ENCODE measurements at places on chromosomes 5 and 9.

- no peak for DNase-seq
These were observed 24.2 kb upstream of the TNFAIP8 start for GRCh38 chr5:119331566-119332095.

- DNase-seq, result peak; percentile 86
These were observed 6.3 kb upstream of the MXD3 start for GRCh38 chr5:177317959-177318377.

GRCh38 chr5:87393331-87393730 is 19.4 kb downstream of the CCNH start:
- no peak for DNase-seq

DNA sequence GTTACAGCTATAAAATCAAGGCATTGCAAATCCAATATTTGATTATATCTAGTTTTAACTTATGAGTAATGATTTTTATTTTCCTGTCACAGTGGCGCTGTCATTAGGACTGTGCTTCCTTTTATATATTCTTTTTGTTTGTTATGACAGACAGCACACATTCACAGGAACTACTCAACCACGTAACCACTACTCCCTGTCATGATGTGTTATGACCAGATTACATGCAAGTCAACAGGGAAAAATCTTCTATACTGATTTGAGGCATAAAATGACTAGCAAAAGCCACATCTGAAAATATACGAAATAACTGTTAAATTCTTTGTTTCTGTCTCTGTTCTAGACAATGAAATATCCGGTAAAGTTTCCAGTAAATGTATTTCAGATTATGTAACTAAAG is 25.4 kb downstream of the SREK1 start:
- DNase-seq, result no peak

DNA sequence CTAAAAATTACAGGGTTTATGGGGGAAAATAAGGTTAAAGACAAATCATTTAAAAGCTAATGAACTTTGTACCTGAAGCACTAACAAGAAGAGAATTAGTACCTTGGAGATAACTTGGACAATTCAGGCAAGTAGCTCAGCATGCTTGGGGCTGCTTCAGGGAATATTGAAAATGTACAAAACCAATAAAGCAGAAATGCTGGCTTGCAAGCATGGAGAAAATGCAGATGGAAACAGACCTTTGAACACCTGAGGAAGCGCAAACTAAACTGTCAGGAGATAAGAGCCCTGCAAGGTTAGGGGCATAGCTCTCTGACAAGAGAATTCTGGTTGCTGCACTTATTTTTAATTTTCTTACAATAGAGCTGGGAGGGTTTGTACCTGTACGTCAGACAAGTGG is 42.6 kb upstream of the C5orf47 start:
- no peak for DNase-seq

- no peak for DNase-seq
These were observed 81.4 kb upstream of the WWC1 start for GRCh38 chr5:168209997-168210396.

GRCh38 chr5:114201332-114201731 is 160.5 kb upstream of the KCNN2 start:
- no peak for DNase-seq

DNA sequence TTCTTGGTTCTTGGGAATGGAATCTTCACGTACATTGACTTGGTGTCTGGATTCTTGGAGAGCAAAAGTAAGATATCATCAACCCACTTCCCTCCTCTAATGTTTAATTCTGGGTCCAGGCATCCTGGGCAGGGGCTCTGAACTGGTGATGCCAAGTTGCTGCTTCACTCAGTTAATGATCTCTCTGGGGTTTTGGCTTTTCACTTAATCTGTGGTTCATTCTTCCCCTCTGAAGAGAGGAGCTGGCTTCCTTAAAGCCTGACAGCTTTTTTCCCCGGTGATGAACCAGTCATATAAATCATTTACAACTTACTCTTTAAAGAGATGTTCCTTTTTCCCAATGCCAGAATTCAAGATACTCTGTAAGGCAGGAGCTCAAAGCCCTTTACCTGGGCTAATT is 65.9 kb downstream of the ARHGAP26 start:
- DNase-seq, result no peak

- DNase-seq, result no peak
These were observed 116.1 kb downstream of the MSX2 start for GRCh38 chr5:174840435-174840834.

DNA sequence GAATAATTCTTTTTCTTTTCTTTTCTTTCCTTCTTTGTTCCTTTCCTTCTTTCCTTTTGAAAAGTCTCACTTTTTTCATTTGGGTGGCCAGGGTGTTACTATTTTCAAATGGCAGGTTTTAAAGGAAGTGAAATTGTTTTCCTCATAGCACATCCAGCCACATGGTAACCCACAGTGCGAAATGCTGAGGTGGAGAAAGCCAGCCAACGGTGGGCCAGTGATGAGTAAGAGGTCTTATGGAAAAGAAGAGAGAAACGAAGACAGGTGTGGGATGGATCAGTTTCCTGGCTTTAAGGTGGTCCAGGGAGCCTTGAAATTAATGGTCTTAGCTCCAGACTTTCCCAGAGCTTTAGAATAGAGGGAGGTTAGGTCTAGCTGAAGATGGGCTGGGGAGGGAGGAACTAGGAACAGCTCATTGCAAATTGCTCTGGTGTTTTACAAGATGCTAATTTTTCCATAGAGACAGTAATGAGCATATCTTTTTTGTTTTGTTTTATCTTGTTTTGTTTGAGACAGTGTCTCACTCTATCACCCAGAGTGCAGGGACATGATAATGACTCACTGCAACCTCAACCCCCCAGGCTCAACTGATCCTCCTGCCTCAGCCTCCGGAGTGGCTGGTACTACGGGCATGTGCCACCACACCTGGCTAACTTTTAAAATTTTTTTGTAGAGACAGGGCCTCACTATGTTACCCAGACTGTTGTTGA is 17.8 kb downstream of the ITK start:
- DNase-seq, result peak; percentile 77

DNA sequence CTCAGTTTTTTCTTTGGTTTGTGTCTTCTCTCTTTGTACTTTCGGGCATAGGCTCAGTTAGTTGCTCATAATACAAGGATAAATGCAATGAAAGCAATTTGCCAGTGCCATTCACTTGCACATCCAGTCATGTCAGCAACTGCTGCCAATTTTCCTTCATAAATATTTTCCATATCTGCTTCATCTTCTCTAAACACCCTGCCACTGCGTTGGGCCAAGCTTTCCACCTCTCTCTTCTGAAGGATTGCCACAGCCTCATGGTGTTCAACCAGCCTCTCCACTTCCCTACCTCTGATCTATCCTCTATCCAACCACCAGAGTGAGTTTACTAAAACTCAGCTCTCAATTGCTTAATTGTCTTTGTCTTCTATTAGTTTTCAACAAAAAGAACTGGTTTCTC is 192.5 kb upstream of the ZNF462 start:
- DNase-seq, result no peak

DNA sequence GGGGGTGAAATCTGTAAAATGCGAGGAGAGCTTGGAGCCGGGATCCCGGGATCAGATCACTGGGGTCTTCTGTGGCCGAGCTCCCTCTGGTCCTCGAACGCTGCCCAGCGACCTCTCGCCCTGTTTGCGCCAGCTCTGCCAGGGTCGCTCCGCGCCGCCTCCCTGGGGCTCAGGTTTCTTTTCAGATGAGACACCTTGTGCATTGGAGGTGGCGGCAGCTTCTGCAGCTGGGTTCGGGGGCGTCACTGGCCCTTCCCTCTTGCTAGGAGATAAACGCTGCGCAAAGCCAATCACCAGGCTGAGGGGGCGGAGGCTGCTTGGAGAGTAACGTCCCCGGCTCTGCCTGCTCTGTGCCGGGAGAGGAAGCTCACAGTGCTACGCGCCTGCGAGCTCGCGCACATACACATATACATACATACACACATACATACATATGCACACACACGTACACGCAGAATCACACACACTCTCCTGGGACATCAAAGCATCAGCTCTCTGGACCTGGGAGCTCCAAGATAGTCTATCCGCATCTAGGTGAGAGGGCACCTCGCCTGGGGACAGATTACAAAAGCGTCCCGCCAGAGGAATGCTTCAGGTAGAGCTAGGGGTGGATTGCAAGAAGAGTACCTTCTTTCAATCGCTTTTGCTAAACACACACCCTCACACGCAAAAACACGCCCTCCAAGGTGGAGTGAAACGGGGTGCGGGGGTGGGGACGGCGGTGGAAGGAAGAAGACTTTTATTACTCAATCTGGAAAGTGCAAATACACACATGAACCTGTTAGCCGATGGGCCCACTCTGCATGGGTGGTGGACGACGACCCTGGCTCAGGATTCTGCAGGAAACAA is at the start of gene ST8SIA4:
TSS of gene ST8SIA4 (minus strand) at position 244 of the 849 bp plus-strand sequence. CDS start 327 bp downstream, outside the sequence.
- peak; percentile 91 for DNase-seq

DNA sequence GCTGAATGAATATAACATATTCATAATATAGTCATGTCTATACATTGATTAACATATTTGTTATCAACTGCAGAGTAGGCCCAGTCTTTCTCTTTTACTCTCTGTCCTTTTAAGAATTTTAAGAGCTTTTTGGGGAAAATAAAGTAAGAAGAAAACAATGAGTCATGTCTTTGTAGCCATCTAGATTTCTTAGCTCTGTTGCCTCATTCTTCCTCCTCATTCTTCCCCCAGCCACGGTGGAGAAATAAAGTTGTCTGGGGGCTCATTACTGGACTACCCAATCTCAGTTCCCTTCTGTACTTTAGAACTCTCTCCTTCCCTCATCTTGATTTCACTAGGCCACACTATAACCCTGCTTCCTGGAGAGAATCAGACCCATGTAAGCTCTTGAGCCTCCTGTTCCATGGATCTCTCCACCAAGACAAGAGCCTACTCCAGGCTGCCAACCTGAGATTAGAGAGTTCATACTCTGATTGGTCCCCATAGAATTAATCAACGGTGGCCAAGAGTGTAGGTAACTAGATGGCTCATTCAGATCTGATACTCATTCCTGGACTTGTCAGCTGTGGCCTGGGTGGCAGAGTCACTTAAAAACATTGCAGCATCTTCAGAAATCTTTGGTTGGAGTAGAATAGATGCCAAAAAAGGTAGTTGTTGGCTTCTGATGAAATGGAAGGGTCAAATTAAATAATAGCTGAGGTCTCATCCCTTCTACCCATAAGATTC is 44.2 kb downstream of the ITGA1 start:
- no peak for DNase-seq

GRCh38 chr9:132697230-132697629 is 27.0 kb downstream of the GTF3C4 start:
- DNase-seq, result no peak

DNA sequence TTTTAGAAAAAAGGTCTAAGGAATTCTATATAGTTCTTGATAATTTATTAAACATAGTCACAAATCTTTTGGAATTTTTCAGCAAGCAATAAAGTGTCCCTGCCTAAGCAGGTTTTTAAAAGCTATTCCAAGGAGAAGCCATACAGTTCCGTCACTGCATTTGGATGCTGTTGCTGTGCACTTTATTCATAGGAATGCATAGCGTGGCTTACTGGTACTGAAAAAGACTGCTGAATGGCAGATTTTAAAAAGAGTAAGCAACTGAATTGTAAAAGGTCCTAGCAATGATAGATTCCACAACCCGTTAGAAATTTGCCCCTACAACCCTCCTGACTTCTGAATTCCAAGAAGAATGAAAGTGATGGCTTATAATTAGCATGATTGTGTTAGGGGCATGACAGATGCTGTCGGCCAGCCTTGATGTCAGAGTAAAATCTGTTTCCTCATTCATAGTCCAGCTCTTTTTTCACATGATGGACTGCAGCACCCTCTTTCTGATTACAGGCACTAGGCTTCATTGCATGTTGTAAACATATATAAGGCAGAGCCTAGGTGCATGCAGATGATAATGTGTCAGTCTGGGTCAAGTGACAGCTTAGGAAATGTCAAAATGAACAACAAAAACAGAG is 227.0 kb downstream of the PDE4D start:
- no peak for DNase-seq

- DNase-seq, result no peak
These were observed 372.7 kb upstream of the IRX1 start for GRCh38 chr5:3222924-3223323.

- DNase-seq, result no peak
These were observed 110.6 kb upstream of the FER start for GRCh38 chr5:108637134-108637533.

DNA sequence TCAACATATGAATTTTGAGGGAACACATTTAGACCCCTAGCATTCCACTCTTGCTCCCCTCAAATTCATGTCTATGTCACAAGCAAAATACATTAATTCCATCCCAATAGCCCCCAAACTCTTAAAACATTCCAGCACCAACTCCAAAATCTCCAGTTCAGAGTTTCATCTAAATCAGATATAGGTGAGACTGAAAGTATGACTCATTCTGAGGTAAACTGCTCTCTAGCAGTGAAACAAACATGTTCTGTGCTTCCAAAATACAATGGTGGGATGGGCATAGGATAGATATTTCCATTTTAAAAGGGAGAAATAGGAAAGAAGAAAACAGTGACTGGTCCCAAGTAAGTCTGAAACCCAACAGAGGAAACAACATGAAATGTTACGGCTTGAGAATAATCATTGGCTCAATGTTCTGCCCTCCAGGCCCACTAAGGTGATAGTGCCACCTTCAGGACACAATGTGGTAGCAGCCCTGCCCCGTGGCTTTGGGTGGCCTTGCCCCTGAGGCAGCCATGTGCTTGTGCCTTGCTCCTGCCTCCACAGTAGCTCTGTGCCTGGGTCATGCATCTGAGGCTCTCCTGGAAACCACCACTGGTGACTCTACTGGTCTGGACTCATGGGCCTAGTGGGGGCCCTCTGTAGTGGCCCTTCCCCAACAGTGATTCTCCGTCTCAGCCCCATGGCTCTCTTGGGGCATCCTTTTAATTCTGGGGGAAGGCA is 36.4 kb upstream of the IPPK start:
- DNase-seq, result peak; percentile 18

DNA sequence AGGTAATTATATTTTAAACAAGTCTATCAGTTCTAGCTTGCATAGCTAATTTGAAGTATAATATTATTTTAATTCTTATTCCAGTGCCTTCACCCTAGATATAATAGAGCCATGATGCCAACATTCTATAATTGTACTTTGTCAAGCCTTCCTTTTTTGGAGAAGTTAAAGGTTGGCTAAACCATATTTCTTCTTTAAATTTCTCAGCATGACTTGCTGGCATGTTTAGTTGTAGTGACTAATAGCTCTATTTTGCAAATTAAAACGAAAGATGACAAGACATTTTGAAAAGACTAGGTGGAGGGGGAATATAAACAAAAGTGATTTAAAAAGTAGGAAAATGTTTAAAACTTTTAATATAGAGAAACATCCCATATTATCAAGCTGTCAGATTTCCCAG is 400.7 kb downstream of the PSAT1 start:
- DNase-seq, result no peak

DNA sequence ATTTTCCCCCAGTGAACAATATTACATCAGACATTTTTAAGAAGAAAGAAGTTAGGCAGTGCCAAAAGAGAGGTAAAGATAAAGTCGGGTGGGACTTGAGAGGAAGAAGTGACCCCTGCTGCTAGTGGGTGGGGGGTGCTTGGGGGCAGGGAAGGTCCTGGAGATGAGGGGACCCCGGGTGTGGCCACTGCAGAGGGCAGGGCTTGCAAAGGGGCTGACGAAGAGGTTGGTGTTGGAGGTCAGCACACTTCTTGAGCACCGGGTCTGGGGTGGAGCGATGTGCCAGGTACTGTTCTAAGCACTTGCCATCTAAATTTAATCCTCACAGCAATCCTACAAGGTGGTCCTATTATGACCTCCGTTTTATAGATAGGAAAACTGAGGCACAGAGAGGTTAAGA is 62.0 kb downstream of the AMBP start:
- DNase-seq, result no peak

Data from CD4-positive, alpha-beta T cell treated with Interleukin-17A for 4 hours (primary cell).